Common myeloid progenitor, CD34-positive (primary cell): ENCODE measurements at places on chromosomes 13 and 19.

- H3K27ac ChIP-seq: no peak overlapping the region
- no peak for DNase-seq
- H3K36me3 ChIP-seq: no peaks in the 10 kb centered on the region
- no peaks in the 10 kb centered on the region for H3K4me1 ChIP-seq
- no peak overlapping the region for H3K4me3 ChIP-seq
Measured at GRCh38 chr19:35417278-35417677, 30.8 kb upstream of the FFAR2 start.

DNA sequence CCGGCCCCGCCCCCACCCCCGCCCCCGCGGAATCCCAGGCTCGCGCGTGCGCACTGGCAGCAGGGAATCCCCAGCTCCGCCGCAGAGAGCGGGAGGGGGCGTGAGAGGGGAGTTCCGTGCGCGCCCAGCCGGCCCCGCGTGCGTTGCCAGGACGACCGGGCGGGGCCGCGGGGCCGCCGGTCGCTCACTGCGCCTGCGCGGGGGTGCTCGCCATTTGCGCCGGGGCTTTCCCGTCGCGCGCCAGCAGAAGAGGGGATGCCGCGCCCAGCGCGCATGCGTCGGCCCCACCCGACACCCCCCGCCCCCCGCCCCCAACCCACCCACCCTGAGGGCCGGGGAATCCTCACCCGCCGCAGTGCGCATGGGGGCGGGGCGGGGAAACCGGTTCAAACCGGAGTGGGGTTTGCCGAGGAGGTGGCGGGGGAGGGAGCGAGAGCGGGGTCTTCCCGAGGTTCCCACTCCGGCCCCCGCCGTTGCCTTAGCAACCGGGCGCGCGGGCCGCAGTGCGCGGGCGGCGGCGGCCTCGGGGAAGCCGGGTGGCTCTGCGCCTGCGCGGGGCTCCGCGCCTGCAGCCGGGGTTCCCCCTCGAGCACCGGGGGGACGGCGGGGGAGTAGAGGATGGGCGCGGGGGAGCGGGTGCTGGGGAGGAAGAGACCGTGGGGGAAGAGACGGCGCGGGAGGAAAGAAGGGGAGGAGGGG, 15.1 kb downstream of the CCDC124 start:
- H3K4me1 ChIP-seq: peaks cover 3% of the 10 kb centered on the region
- H3K36me3 ChIP-seq: no peaks in the 10 kb centered on the region
- H3K4me3 ChIP-seq: peak overlapping the region; percentile 79
- H3K27ac ChIP-seq: no peak overlapping the region
- peak; percentile 96 for DNase-seq

- no peaks in the 10 kb centered on the region for H3K27me3 ChIP-seq
- H3K4me1 ChIP-seq: peaks cover 28% of the 10 kb centered on the region
- H3K27ac ChIP-seq: no peak overlapping the region
- DNase-seq: no peak
- H3K4me3 ChIP-seq: no peak overlapping the region
Measured at GRCh38 chr13:44052780-44053184, 173.1 kb downstream of the LACC1 start.

GRCh38 chr13:99022941-99023340, 45.1 kb upstream of the DOCK9 start:
- no peaks in the 10 kb centered on the region for H3K27me3 ChIP-seq
- H3K4me1 ChIP-seq: no peaks in the 10 kb centered on the region
- no peak for DNase-seq

DNA sequence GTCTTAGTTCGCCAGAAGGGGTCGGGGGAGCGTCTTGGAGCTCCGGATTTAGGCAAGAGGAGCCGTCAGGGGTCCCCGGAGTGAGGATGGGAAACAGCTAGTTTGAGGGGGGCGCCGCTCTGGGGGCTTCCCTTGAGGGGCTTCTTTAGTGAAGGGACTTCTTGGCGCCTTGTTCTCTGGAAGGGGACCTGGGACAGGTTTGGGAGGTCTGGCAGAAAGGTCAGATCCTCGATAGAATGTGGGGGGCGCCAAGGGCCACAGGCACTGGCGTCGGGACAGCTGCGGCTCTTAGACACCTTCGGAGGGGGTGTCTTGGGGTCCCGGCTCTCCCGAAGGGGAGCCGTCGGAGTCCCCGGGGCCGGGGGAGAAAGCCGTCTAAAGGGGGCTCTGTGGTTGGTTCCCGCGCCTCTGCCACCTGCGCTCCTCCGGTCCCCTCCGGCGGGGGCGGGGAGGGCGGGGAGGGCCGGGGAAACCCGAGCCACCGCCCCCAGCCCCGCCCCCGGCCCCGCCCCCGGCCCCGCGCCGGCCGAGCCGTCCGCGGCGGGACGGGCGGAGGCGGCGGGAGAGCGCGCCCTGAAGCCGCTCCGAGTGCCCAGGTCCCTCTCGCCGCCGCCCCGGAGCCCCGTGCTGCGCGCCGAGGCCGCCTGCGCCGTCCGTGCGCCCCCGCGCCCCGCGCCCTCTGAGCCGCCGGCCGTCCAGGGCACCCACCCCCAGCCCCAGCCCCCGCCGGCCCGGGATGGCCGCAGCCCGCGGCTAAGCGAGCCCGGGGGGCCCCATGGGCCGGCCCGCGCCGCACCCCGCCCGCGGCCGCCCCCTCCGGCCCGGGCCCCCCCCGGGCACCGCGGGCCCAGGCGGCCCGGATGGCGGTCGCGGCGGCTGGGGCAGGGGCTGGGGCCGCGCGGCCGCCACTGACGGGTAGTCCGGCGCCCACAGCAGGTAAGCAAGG, at the start of gene NRTN:
NRTN (plus strand) TSS at position 552 of the 946 bp plus-strand sequence. CDS start 19,099 bp downstream, outside the sequence.
- no peak within 1 kb of the TSS for H3K27ac ChIP-seq
- peaks cover 13% of the 10 kb centered on the region for H3K27me3 ChIP-seq
- no peaks in the 10 kb centered on the region for H3K36me3 ChIP-seq
- H3K4me3 ChIP-seq: peak within 1 kb of the TSS; percentile 69

DNA sequence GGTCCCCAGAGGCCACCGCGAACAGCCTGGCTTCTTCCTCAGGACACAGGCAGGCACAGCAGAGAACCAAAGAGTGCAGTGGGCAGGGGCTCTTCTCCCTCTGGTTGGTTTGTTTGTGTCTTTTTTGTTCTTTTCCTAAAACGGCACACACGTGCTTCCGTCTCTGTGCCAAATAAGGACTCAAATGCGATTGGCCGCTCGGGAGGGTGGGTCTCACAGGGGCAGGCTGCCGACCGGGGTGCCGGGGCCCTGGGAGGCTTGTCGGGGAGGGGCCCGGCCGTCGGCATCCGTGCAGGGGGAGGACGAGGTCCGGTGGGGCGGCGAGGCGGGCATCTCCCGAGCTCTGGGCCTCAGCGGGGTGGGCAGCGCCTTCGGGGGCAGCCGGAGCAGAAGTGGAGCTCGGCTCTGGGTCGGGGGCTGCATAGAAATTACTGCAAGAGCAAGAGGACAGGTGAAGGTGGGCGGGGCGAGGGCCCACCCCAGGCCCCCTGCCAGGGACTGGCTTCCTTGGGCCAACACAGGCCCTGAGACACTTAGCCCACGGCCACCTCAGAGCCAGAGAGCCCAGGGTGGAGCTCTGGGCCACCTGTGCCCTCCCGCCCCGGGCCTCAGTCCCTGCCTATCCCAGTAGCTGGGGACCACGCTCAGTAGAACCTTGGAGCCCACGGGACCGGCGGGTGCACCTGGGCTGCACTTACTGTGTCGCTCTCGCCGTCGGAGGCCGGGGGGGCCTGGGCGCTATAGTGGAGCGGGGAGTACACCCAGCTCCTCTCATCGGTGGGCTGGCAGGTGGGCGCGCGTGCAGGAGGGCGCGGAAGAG, 6.4 kb upstream of the CACTIN start:
- no peaks in the 10 kb centered on the region for H3K4me1 ChIP-seq
- H3K36me3 ChIP-seq: peaks cover 33% of the 10 kb centered on the region
- no peak overlapping the region for H3K4me3 ChIP-seq
- no peaks in the 10 kb centered on the region for H3K27me3 ChIP-seq

DNA sequence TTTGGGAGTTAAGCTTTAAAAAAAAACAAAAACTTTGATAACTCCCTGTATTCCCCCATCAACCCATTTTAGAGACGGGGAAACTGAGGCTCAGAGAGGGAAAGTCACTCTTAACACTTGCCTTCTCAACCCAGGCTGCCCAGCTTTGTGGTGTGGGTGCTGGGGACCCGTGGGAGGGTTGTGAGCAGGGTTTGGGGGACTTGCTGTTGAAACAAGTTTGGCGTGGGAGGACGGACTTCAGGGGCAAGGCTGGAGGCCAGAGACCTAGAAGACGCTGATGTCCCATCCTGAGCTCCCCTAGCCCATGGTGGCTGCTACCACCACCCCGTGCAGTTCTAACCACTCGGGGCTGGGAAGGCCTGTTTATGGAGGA, 747 bp upstream of the CACTIN start:
- H3K27me3 ChIP-seq: no peaks in the 10 kb centered on the region
- peaks cover 23% of the 10 kb centered on the region for H3K4me1 ChIP-seq
- DNase-seq: no peak
- H3K27ac ChIP-seq: no peak overlapping the region
- H3K36me3 ChIP-seq: peaks cover 21% of the 10 kb centered on the region
- no peak overlapping the region for H3K4me3 ChIP-seq

DNA sequence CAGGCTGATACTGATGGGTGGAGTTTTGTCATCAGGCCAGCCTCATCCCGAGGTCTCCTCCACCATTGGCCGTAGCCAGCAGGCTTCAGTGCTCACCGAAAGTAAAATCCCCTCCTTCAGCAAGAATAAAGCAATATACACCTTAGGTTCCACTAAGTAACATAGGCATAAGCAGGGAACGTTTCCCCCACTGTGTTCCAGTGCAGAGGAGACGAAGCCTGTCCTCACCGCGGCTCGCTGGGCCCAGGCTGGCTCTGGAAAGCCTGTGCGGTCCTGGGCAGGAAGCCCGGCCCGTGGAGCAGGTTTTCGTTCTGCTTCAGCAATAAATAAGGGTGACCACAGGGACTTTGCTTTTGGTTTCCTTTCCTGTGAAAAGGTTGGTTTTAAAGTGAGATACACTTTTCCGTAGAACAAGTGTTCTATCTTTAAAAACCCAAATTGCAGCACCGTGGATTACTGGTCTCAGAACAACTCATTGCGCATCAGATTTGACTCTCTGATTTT, 16.3 kb upstream of the TEX29 start:
- H3K4me3 ChIP-seq: no peak overlapping the region
- H3K27ac ChIP-seq: no peak overlapping the region
- no peak for DNase-seq
- no peaks in the 10 kb centered on the region for H3K27me3 ChIP-seq
- no peaks in the 10 kb centered on the region for H3K4me1 ChIP-seq

GRCh38 chr19:51564791-51565190, 6.3 kb upstream of the ZNF175 start:
- H3K36me3 ChIP-seq: no peaks in the 10 kb centered on the region
- DNase-seq: peak; percentile 85
- H3K27ac ChIP-seq: no peak overlapping the region
- peaks cover 20% of the 10 kb centered on the region for H3K4me1 ChIP-seq

DNA sequence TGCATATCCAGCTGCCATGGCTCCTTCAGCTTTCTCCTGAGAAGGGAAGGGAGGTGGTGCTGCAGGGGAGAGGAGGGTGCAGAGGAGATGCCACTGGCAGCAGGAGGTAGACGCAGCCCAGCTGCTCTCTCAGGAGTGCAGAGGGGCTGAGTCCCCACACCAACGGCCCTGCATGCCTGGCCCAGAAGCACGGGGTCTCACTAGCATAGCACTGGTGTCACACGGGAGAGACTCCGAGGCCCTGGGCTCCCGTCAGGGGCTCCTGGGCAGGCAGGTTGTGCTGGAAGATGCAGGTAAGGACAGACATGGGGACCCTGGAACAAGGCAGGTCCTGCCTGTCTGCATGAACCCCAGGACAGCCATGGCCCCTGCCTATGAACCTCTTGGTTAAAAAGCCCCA, 80.1 kb downstream of the C1QTNF9 start:
- H3K27ac ChIP-seq: no peak overlapping the region
- DNase-seq: no peak
- no peaks in the 10 kb centered on the region for H3K4me1 ChIP-seq
- H3K36me3 ChIP-seq: no peaks in the 10 kb centered on the region
- no peak overlapping the region for H3K4me3 ChIP-seq
- H3K27me3 ChIP-seq: no peaks in the 10 kb centered on the region

- no peak overlapping the region for H3K4me3 ChIP-seq
- H3K27ac ChIP-seq: no peak overlapping the region
- H3K36me3 ChIP-seq: no peaks in the 10 kb centered on the region
- no peak for DNase-seq
Measured at GRCh38 chr13:97493456-97493855, 59.5 kb downstream of the RAP2A start.

DNA sequence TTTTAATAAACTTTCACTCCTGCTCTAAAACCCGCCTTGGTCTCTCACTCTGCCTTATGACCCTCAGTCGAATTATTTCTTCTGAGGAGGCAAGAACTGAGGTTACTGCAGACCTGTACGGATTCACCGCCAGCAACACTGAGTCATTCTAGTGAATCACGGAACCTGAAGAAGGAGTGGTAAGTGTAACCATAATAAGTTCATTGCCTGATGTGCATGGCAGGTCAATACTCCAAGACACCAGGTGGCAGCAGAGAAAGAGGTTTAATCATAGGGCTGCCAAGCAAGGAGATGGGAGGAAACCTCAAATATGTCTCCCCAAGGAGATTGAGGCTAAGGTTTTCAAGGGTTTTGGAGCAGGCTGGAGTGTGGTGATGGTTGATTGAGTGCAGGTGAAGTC, 204.3 kb upstream of the IPO5 start:
- no peaks in the 10 kb centered on the region for H3K27me3 ChIP-seq
- no peak overlapping the region for H3K4me3 ChIP-seq
- no peaks in the 10 kb centered on the region for H3K4me1 ChIP-seq
- no peak overlapping the region for H3K27ac ChIP-seq
